ENCODE measurements at places on chromosomes 2 and 18. TPM values are rescaled to one million over a fixed set of nuclear protein-coding genes. Genes with fewer than 3 reads are reported as not detected.

DNA sequence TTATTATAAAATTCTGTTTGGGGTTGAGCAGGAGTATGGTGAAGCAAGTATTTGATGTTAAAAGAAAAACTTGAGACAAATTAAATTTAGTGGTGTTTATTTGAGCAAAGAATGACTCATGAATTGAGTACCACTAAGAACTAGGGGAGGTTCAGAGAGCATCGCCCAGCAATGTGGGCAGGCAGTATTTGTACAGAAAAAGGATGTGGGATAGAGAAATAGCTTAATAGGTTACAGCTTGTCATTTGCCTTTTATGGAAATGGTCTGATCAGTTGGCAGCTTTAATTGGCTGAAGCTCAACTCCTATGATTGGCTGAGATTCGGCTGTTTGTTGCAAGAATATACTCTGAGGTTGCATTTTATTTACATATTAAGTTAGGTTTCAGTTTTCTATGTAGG, 68.2 kb downstream of the LRATD1 start:
- H3K4me1 ChIP-seq: no peaks in the 10 kb centered on the region
- H3K4me3 ChIP-seq: no peak overlapping the region
- no peak for DNase-seq
- no peak overlapping the region for H3K27ac ChIP-seq
- no peaks in the 10 kb centered on the region for H3K27me3 ChIP-seq
- H3K36me3 ChIP-seq: no peaks in the 10 kb centered on the region

- no peak overlapping the region for H3K4me3 ChIP-seq
- no peaks in the 10 kb centered on the region for H3K27me3 ChIP-seq
- peaks cover 25% of the 10 kb centered on the region for H3K4me1 ChIP-seq
- no peaks in the 10 kb centered on the region for H3K36me3 ChIP-seq
- no peak overlapping the region for H3K27ac ChIP-seq
Observed at GRCh38 chr2:86227685-86228084, 28.4 kb downstream of the MRPL35 start.

DNA sequence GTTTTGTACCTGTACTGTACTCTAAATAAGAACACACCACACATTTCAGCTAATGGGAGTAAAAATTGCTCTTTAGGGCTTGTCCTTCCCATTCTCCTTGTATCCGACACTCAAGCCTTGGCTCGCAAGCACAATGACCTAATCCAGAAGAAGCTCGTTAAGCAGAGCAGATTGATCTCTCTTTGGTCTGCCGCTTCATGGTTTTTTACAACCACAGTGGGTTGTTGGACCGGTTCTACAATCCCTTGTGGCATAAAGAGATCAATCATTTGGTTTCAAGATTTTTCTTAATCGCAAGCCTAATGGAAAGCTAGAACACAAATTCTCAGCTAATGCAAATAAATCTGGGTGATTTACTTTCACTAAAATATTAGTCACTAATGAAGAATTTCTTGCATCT, 662.1 kb downstream of the LRP1B start:
- no peak overlapping the region for H3K27ac ChIP-seq
- no peaks in the 10 kb centered on the region for H3K4me1 ChIP-seq
- H3K36me3 ChIP-seq: no peaks in the 10 kb centered on the region
- no peaks in the 10 kb centered on the region for H3K27me3 ChIP-seq

- H3K27ac ChIP-seq: no peak overlapping the region
- peaks cover 19% of the 10 kb centered on the region for H3K4me1 ChIP-seq
- no peaks in the 10 kb centered on the region for H3K27me3 ChIP-seq
- no peak overlapping the region for H3K4me3 ChIP-seq
- DNase-seq: no peak
Observed at GRCh38 chr2:37630301-37630700, 41.1 kb downstream of the CDC42EP3 start.

GRCh38 chr2:226687641-226688253, 111.9 kb downstream of the IRS1 start:
- H3K27me3 ChIP-seq: no peaks in the 10 kb centered on the region
- H3K36me3 ChIP-seq: no peaks in the 10 kb centered on the region
- no peak overlapping the region for H3K4me3 ChIP-seq
- H3K4me1 ChIP-seq: no peaks in the 10 kb centered on the region
- DNase-seq: no peak
- H3K27ac ChIP-seq: no peak overlapping the region

GRCh38 chr2:237715459-237715947, 83.1 kb upstream of the RBM44 start:
- no peaks in the 10 kb centered on the region for H3K27me3 ChIP-seq
- H3K4me3 ChIP-seq: no peak overlapping the region
- DNase-seq: no peak
- H3K4me1 ChIP-seq: peaks cover 26% of the 10 kb centered on the region
- H3K27ac ChIP-seq: peak overlapping the region; percentile 64
- peaks cover 33% of the 10 kb centered on the region for H3K36me3 ChIP-seq

DNA sequence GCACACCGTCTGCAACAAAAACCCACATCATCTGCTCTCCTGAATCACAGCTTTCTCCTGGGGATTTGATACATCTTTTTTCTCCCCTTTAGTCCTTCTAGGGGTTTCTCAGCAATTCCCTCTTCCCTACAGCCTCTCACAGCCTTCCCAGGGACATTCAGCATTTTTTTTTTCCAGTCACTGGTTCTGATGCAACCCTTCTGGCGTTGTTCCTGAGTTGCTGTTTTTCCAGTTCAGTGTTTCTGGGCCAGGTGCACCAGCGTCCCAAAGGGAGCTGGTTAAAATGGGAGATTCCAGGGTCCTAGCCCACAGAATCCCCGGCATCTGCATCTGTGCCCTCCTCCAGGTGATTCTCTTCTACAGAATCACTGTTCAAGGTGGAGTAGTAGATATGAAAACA, 36.1 kb downstream of the ADCY3 start:
- no peaks in the 10 kb centered on the region for H3K4me1 ChIP-seq
- H3K36me3 ChIP-seq: no peaks in the 10 kb centered on the region
- no peak overlapping the region for H3K27ac ChIP-seq
- no peak for DNase-seq
- no peaks in the 10 kb centered on the region for H3K27me3 ChIP-seq

DNA sequence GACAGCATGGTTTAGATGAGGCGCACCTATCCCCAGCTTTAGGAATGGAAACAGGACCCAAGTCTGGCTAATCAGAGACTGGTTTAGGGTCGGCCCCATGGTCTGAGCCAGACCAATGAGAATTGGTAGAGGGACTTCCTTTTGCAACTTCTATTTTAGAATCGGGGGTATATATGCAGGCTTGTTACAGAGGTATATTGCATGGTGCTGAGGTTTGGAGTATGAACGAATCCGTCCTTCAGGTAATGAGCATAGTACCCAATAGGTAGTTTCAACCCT, 1.5 kb upstream of the BOLA3 start:
- H3K27me3 ChIP-seq: no peaks in the 10 kb centered on the region
- no peak overlapping the region for H3K27ac ChIP-seq
- H3K36me3 ChIP-seq: peaks cover 29% of the 10 kb centered on the region
- peaks cover 13% of the 10 kb centered on the region for H3K4me1 ChIP-seq
- no peak overlapping the region for H3K4me3 ChIP-seq
- DNase-seq: no peak

- H3K4me1 ChIP-seq: no peaks in the 10 kb centered on the region
- no peak for DNase-seq
- H3K36me3 ChIP-seq: no peaks in the 10 kb centered on the region
- no peak overlapping the region for H3K4me3 ChIP-seq
- H3K27ac ChIP-seq: no peak overlapping the region
Observed at GRCh38 chr2:67965246-67965645, 97.6 kb downstream of the C1D start.

- H3K36me3 ChIP-seq: no peaks in the 10 kb centered on the region
- no peaks in the 10 kb centered on the region for H3K4me1 ChIP-seq
- H3K27me3 ChIP-seq: no peaks in the 10 kb centered on the region
Observed at GRCh38 chr2:182503886-182504285, 77.0 kb upstream of the PDE1A start.

- no peaks in the 10 kb centered on the region for H3K27me3 ChIP-seq
- peaks cover 8% of the 10 kb centered on the region for H3K4me1 ChIP-seq
Observed at GRCh38 chr18:54958704-54959625, at the start of gene CCDC68. Gene CCDC68, minus strand, starts transcription at chr18:54959461. Its CDS starts 16,670 bp downstream, at chr18:54942791.

DNA sequence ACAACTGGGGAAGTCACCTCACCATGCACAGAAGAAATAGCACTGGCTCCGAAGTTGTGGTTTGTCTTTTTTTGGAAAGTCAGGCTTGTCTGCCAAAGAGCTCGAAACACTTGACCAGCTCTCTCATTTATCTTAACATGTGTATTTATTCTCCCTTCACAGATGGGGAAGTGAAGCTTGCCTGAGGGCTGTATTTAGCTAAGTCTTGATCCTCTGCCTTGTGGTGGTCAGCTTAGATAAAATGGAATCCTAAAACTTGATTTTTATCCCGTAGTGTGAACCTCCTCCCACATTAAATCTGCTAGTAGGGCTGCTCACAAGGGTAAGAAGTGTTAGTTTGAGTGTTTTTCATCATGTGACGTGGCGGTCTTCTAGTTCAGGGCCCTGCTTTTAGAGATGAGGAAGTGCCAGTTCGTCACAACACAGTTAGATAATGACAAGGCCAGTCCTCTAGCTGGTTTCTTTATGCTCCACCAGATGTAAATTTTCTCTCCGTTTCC, 89.7 kb downstream of the TMEM247 start:
- H3K27me3 ChIP-seq: no peaks in the 10 kb centered on the region
- no peak overlapping the region for H3K4me3 ChIP-seq
- H3K36me3 ChIP-seq: no peaks in the 10 kb centered on the region
- DNase-seq: no peak
- H3K27ac ChIP-seq: peak overlapping the region; percentile 4

DNA sequence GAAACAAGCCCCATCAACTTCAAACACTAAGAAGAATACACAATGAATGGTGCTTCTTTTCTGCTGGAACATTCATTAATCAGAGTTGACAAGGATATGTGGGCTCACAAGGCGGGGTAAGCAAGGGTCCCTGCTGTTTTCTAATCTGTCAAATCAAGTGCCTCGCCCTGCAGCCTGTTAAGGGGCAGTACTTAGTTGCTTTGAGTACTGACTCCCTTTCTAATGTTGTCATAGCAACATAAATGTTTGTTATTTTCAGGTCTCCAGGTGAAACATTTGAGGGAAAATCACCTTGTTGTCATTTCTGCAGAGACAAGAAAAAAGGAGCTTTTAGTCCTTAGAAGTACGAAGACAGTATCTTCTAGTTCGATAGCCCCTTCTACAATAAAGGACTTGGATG, 284.7 kb upstream of the PKDCC start:
- no peak for DNase-seq
- H3K27ac ChIP-seq: no peak overlapping the region
- no peak overlapping the region for H3K4me3 ChIP-seq
- no peaks in the 10 kb centered on the region for H3K36me3 ChIP-seq
- H3K27me3 ChIP-seq: no peaks in the 10 kb centered on the region

- H3K4me3 ChIP-seq: no peak overlapping the region
- DNase-seq: peak; percentile 46
- H3K27me3 ChIP-seq: no peaks in the 10 kb centered on the region
- no peaks in the 10 kb centered on the region for H3K36me3 ChIP-seq
Observed at GRCh38 chr2:20232837-20233207, 7.9 kb upstream of the SDC1 start.

CYS1 gene
- total RNA-seq: 4.5 TPM

ZNF385B gene
- total RNA-seq: 62.3 TPM

RNF125 gene
- 6.5 TPM for total RNA-seq

UGT1A7 gene
- total RNA-seq: not detected

SERPINB3 gene
- total RNA-seq: not detected

COL3A1 gene
- 188 TPM for total RNA-seq
